Panc1 (cell line): ENCODE measurements at places on chromosomes 13 and 19.

DNA sequence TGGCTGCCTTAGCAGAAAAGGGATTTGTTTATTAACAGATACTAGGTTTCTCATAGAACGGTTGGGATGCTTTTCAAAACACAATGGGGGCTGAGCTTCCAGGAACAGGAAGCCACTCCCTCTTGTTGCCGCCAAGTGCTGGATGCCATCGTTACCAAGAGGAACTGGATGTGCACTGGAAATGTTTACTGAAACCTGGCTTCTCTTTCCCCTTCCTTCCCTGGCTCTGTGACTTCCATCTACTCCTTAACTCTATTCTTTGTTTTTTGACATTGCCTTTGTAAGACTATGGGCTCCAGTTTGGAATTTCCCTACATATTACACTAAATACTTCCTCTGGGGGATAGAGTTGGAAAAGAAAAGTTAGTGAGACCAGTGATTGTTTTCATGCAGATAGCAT is 11.7 kb upstream of the KL start:
- no peak for DNase-seq

- peak; percentile 33 for DNase-seq
These were observed at the start of gene PPP5C for GRCh38 chr19:46346821-46347571. Gene PPP5C, plus strand, starts transcription at chr19:46347087. Its CDS starts 10 bp downstream, at chr19:46347097.

- DNase-seq, result no peak
These were observed 872 bp downstream of the HOMER3 start for GRCh38 chr19:18939922-18940768.

DNA sequence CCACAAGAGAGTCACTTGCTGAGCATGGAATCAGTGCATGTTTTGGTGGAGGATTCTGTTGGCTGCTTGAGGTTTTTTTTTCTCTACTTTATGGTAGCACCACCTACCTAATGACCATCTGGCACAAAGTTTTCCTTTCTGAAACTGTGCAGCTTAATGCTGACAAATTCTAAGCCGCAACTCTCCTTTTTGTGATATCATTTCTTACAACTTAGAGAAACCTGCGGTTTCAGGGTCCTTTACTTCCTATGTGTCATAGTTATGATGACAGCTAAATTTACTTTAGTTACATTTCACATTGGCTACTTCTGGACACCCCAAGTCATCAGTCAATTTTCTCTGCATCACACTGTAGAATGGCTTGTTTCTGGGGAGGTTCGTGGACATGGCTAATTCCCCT is 115.4 kb upstream of the TMTC4 start:
- no peak for DNase-seq

DNA sequence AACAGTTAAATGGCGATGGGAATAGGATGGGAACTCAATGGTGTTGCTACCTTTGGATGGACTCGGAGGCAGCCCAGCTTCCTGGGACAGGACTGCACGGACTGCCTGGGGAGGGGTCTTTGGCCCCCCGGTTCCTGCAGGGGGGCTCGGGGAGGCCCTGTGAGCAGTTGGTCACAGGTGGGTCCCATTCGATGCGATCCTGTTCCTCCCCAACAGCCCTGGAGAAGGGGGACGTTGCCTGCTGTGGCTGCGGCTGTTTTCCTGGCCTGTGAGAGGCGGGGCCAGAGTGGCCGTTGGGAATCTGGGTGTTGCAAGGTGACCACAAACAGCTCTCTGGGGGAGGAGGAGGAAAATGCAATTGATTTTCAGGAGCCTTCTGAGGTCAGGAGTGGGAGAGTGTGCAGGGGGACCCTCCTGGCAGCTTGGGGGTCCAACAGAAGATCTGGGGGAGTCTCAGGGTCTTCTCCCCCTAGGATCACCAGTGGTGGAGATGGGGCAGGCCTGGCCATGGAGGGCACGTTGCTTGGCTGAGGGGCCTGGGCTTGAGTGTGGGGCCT is 1.9 kb upstream of the PLPPR3 start:
- no peak for DNase-seq

- DNase-seq, result no peak
These were observed 3.0 kb downstream of the PCID2 start for GRCh38 chr13:113205428-113205931.

DNA sequence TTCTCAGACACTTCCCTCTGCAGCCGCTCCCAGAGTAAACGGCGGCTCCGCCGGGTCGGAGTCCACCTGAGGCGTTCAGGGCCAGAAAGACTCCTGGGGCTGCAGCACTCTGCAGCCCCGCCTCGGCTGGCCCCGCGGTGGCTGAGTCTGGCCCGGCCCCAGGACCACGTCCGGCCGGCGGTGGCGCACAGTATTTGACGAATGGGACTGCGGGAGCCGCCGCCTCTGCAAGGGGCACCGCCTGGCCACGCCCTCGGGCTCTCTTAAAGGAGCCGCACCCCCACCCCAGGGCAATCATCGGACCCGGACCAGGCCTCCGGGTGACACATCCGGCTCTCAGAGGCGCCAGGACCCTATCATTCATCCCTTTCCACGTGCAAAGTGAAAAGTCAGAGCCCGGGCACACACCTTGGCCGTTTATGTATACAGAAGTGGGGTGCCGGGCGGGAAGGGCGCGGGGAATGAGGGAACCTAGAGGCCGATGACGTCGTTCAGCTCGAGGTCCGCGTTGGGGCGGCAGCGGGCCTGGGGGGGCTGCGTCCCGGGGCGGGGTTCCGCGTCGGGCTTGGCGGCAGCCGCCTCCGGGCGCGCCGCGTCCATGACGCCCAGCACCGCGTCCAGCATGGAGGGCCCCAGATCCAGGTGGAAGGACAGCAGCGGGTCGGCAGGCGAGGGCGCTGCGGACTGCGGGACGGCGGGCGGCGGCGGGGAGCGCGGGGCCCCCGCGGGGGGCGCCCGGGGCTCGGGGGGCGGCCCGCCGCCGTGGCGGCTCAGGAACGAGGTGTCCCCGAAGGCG is 1.2 kb upstream of the LENG9 start:
- no peak for DNase-seq

DNA sequence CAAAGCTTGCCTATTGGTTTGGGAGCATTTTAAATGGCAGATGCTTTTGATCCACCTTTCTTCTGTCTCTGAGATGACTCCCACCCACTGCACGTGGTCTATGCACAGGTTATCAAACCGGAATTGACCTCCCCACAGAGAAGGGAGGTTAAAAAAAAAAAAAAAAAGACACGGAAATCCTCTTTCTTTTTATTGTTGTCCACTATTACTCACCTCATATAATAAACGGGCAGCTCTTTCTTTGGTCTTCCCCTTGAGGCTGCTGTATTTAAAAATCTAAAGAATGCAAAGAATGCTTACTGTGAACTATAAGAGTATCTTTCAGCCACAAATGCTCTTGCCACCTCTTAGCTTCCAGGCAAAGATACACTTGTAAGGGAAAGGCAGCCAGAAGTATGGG is 329.7 kb downstream of the NDFIP2 start:
- DNase-seq, result no peak

DNA sequence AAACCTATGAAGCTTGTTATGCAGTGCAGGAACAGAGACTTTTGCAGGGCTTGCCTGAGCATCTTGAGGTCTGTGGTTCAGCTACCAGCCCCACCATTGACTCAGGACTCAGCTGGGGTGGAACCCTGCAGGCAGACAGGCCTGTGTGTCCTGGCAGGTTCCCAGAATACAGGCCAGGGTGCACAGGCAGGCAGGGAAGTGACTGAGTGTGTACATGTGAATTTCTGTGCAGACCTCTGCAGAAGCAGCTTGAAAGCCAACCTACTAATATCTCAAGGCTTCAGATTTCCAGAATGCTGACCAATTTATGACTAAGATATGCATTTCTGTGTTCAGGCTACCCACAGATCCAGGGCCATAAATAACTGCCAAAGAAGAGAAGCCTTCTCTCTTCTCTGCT is 254.4 kb downstream of the DLEU7 start:
- no peak for DNase-seq

DNA sequence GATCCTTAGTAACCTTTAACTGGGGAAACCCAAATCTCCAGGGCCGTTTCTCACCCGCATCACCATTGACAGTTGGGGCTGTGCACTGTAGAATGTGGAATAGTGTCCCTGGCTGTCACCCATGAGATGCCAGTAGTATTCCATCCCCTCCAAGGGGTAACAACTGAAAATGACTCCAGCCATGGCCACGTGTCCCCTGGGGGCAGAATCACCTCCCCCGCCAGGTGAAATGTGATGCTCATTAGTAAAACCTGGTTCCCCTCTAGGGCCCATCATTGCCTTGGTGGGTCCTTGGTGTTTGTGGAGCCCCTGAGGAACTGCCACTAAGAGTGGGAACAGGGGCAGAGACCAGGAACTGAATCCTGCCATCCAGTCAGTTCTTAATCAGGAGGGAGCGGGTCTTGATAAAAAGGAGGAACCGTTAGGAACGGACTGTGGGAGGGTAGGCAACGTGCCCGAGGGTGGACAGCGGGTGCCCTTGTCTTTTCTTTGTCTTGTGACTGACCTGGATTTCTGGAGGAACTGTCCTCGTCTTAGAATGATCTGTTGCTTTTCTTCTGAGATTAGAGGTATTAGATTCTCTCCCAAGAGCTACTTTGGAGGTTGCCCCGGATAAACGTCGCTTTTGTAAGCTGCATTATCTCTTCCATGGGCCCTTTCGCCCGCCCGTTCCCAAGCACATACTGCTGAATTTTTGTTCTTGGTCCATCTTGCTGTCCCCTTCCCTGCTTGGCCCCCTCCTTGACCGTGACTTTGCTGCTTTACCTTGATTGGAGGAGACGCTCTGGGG is 3.5 kb downstream of the MYO9B start:
- no peak for DNase-seq

DNA sequence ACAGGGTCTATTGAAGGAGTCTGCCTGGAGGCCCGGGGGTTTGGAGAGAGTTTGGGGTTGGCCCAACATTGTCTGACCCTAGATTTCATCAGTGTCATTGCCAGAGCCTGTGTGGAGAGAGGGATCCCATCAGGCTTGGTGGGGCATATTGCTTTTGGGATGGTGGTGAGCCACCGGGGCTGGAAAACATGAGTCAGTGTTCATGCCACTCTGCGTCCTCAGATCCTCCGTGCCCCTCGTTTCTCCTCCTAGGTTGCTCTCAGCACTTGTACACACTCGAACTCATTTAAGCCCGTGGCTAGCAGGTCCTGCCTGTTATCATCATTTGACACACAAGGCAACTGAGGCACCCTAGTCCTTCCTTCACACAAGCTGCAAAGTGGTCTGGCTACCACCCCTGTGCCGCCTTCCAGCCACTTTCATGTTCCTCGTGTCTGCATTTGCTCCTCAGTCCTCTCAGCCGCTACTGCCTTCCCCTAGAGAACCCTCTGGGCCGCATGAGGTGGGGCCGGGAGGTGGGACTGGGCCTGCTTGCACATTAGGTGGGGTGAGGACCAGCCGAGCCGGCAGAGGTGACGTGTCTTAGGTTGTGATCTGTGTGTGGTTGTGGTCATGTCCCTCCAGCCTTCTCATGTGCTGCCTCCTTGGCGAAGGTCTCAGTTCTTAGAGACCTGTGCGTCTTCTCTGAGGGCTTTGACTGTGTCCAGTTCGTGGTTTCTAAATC is 3.6 kb downstream of the NACC1 start:
- no peak for DNase-seq

GRCh38 chr19:45768655-45768983 is 433 bp downstream of the SIX5 start:
- DNase-seq, result no peak

GRCh38 chr13:88459331-88459730 is 788.2 kb downstream of the SLITRK5 start:
- DNase-seq, result no peak

DNA sequence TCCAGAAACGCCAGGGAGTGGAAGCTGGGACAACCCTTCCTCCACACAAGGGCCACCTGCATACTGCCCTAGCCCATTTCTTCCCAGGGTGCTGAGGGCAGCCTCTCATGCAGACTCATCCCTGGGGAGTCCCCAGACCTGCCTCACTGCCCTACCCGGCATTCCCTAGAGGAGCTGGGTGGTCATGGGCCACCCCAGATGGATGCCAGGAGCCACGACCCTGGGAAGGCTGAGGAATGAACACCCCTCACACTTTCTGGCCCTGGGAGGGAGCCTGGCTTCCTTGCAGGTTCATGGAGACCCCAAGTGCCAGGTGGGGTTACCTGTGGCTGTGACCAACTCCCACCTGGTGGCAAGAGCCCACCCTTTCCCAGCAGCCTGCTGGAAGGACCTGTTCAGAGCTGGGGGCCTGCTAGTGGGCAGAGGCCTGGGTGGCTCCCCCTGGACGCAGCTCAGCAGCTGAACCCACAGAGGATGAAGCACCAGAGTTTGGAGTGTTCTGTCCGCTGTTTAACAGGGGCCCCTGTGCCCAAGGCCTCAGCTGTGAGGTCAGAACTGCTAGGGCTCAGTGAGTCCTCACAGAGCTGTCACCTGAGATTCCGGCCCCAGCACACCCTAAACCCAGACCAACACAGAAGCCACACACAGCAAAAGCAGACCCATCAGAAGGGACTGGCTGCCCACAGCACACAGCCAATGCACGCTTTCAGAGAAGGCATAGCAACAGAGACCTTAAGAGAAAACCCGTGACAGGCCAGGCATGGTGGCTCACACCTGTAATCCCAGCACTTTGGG is 6.6 kb downstream of the ACP4 start:
- DNase-seq, result no peak

DNA sequence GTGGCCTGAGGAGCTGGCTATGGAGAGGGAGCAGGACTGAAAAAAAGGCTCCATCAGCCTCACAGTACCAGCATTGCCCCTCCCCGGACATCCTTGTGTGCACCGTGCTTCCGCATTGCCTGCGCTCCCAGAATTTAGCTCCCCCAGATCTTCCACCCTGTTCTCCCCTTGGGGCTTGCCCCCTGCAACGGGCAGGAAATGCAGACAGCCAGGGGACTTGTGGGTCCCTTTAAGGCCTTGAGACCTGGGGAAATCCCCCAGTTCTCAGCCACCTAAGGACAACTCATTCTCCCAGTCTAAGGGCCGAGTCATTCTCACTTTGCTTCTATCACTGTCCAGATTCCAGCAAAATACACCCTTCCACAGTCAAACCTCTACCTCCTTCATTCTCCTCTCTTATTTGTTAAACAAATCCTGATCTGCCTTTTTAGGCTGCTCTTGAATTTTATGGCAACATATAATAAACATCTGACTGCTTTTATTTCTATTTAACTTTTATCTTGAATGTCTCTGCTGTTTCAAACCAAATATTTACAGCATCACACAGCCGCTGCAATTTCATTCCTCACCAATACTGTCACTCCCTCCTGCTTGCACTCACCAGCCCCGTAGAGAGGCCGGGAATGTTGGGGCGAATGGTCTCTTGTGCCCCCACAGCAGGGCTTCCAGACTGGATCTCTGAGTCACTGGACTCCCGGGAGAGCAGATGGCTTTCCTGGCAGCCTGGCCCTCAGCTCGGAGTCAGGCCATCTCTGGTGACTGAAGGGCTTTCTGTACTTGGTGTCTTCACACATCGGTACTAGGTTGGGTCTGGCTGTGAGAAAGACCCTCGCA is 221.9 kb downstream of the TSHZ3 start:
- DNase-seq, result peak; percentile 52

GRCh38 chr19:15810335-15810734 is 5.1 kb downstream of the OR10H1 start:
- DNase-seq, result no peak

DNA sequence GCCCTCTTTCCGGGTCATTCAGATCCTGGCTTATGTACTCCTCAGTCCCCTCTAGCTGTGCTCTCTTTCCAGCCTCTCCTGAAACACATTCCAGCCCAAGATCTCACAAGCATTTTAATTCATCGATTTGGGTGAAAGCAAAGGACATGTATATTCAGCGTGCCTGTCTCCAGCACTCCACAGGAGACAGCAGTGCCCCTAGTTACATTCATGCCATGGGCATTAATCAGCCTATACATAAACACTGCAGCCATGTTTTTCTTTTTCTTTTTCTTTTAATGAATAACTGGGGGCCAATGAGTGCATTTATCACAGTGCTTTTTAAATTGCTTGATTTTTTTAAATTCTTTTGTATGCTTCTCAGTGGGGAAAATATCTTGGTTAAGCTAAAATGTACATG is 199.1 kb downstream of the DCT start:
- no peak for DNase-seq

GRCh38 chr19:48950830-48951519 is 3.7 kb upstream of the BAX start:
- no peak for DNase-seq
